ENCODE measurements at places on chromosomes 2 and 18.

GRCh38 chr2:226756131-226756530, 43.5 kb downstream of the IRS1 start:
- no peak for DNase-seq

- DNase-seq: no peak
These were observed 262.7 kb downstream of the HAUS1 start for GRCh38 chr18:46366751-46367376.

DNA sequence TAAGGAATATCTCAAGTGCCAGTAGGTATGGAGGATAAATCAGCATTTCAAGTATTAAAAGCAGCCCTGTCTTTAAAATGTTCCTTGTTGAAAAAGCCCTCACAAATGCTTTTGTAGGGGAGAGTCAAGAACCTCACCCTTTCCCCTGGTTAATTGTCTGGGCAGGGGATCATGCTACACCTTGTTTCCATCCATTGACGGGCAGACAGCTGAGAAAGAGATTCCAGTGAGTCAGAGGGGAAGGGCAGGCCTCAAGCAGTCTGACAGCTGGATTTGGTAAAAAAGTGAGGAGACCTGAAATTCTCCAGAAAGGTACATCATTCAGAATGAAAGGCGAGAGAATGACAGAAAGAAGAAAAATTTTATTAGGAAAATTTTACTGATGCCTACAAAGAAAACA, 203.2 kb upstream of the CYP26B1 start:
- no peak for DNase-seq

GRCh38 chr2:21331625-21332370, 208.0 kb downstream of the TDRD15 start:
- DNase-seq: no peak

GRCh38 chr18:46649071-46649862, 7.8 kb downstream of the LOXHD1 start:
- no peak for DNase-seq

- no peak for DNase-seq
These were observed 147.5 kb downstream of the RND3 start for GRCh38 chr2:150339951-150340350.

- DNase-seq: peak; percentile 23
These were observed 2.8 kb upstream of the PPP4R3B start for GRCh38 chr2:55620123-55620779.

DNA sequence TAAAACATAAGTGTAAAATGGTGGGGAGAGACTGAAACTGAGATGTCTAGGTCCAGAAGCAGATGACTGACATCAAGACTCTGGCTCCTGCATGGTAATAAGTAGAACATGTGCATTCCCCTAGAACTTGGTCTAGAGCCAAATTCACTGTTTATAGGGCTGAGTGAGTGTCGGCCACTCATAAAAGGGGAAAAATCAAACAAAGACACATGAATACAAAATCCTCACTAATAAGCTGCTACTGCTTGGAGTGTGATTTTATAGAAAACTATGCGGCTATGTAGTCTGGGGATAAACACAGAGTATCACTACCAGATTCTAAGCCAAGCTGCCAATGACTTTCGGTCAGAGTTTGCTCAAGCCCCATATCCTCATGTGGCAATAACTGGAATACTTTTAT, 1080.8 kb upstream of the DDX18 start:
- DNase-seq: no peak

DNA sequence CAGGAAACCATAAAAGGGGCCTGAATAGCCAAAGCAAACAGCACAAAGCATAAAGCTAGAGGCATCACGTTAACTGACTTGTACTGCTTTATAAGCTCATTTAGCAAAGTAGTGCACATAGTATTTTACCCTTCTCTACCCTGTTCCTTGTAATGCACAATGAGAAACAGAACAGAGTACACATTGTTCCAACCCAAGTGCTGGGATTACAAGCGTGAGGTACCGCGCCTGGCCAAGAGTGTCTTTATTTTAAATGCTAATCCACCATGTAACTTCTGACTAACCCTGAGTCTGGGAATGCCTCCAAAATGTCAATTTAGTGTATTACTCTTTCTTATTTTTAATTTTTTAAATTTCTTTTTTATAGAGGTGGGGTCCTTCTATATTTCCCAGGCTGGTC, 46.4 kb upstream of the STON1 start:
- DNase-seq: no peak

DNA sequence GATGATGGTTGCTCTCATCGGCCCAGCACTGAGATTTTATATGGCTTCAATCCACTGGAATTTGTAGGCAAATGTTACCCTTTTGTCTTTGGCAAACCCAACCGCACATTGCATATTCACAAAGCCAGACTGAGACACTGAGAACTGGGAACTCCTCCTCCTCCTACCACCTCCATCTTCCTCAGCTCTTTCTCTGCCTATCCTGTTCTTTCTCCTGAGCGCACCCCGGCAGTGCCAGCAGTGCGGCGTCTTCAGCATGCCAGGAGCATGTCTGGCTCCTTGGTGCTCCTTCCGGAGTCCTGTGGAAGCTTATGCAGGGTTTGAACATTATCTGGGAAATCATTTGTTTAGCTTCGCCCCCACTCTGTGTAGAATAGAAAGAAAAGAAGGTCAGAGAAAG, 50.8 kb downstream of the TRIB2 start:
- no peak for DNase-seq

GRCh38 chr2:21011876-21012556, 31.9 kb downstream of the APOB start:
- no peak for DNase-seq

Measured in GM13976 (cell line).